Bronchial epithelial cell (primary cell): ENCODE measurements at places on chromosomes 2 and 18.

GRCh38 chr2:109346601-109347228, 217.7 kb downstream of the SH3RF3 start:
- no peak for DNase-seq

GRCh38 chr18:48313792-48314191, 95.4 kb downstream of the ZBTB7C start:
- no peak for DNase-seq

DNA sequence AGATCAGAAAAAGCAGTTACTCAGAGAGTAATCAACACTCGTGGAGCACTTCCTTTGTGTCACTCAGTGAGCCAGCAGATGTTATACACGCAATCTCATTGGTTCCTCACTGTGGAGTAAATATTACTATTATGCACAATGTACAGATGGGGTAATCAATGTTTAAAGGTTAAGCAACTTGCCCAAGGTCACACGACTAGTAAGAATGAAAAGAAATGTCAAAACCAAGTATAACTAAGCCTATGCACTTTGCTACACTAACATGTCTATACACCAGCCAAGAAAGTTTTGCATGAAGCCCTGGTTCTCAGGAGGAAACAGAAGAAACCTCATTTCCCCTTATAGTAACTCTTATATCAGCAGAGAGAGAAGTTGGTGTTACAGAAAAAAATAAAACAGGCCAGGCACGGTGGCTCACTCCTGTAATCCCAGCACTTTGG, 5.4 kb downstream of the METTL21A start:
- DNase-seq = no peak

DNA sequence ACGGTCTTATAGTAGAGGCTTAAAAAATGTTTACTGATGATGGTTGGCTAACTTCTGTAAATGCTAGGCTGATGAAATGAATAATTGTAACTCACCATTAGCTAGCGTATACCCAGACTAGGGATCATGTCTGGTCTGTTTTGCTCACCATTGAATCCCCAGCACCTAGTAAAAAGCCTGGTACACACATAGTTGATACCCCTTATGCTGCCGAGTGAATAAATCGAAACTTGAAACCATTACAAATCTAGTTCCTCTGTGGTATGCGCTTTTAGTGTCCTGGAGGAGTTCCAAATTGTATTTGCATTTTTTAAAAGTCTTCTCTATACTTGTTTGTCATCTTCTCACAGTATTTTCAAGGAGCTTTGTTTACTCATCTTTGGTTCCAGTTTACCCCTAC, 1.3 kb downstream of the TAF1B start:
- peak; percentile 51 for DNase-seq

DNA sequence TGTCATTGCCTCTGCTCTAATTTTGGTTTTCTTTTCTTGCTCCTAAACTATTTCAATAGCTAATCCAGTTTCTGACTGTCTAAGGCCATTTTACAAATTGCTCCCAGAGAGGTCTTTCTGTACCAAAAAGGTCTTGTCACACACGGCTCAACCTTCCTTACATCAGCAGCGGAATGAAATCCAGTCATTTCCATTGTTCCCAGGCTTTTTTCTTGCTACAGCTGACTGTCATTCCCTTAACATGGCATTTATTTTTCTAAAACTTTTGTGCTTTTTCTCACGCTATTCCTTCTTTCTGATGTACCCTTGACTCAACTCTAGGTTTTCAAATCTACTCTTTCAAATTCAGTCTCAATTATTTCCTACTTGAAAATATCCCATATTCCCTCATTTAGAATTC, 24.3 kb downstream of the FAM171B start:
- DNase-seq = no peak

GRCh38 chr18:70431203-70431624, 142.4 kb downstream of the SOCS6 start:
- DNase-seq = peak; percentile 77

DNA sequence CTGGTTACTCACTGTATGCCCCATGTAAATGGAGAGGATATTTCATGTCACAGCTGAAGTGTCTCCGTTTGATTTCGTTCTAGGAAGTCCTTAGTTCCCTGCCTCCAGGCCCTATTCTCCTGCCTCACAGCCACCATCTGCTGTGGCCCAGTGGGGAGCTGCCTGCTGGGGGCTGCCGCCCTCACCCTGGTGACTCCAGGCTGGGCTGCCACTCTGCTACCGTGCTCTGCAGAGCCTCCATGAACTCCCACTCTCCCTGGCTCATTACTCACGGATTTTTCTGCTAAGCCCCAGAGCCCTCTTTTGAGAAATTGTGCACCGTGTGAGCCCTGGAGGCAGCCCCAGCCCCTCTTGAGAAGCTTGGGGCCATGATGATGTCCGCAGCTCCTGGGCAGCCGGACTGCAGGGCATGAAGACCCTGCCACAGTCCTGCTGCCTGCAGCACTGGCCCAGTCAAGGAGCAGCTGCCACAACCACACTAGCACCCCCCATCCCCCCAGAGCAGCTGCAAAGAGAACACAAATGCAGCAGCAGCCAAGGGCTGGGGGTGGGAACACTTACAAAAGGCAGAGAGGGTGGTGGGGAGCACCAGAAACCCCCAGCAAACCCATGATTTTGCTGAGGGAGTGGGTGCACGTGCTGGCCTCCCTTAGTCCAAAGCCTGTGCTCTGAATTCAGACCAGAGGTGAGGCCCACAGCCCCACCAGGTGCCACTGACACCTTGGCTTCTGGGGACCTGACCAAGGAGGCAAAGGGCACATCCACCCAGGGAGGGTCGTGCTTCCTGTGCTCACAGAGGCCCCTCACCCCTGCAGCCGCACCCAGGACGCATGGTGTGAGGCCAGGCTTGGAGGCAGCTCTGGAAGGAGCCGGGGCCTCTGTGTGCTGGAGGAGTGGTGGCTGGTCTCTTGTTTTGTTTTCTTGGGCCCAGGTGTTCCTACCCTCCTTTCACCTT, 270.2 kb upstream of the RAB6C start:
- no peak for DNase-seq

DNA sequence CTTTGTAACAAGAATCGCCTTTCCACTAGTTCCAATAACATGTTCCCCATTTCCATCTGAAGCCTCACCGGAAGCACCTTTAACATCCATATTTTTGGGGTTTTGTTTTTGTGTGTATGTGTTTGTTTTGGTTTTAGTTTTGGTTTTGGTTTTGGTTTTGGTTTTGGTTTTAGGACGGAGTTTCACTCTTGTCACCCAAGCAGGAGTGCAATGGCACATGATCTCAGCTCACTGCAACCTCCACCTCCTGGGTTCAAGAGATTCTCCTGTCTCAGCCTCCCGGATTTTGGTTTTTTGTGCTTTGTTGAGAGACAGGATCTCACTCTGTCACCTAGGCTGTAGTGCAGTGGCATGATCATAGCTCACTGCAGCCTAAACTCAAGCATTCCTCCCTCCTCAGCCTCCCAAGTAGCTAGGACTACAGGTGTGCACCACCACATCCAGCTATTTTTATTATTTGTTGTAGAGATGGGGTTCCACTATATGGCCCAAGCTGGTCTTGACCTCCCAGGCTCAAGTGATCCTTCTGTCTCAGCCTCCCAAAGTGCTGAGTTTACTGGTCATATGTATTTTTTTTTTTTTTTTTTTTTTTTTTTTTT, 36.3 kb downstream of the TGOLN2 start:
- DNase-seq = no peak

GRCh38 chr2:145875016-145875415, 1355.1 kb upstream of the ZEB2 start:
- no peak for DNase-seq

DNA sequence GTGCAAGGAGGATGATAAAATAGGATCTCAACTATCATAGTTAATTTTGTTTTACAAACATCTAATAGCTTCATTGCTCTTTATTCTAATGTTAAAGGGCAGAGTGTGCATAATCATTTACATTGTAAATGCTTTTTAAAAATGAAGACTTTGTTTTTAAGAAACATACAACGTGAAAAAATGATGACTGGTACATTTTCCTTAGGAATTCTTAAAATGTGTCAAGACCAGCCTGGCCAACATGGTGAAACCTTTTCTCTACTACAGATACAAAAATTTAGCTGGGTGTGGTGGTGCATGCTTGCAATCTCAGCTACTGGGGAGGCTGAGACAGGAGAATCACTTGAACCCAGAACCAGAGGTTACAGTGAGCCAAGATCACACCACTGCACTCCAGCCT, 179.0 kb downstream of the PDE1A start:
- no peak for DNase-seq

GRCh38 chr2:8089596-8089995, 592.3 kb upstream of the ID2 start:
- peak; percentile 77 for DNase-seq

DNA sequence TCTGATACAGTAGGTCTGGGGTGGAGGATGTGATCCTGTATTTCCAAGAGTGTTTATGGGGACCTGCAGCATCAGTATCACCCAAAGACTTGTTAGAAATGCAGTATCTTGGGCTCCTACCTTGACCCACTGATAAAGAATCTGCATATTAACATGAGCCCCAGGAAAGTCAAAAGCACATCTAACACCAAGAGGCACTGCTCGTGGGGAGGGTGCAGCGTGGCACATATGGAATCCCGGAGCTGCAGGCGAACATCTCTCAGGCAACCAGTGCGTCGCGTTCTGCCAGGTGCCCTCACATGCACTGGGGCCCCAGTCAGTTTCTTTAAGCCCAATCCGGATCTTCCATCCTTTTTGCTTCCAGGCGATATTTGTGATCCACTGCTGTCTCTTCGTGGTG, 41.3 kb upstream of the ASB18 start:
- DNase-seq = no peak

- DNase-seq = no peak
Observed at GRCh38 chr2:138622613-138623012, 121.0 kb downstream of the SPOPL start.

DNA sequence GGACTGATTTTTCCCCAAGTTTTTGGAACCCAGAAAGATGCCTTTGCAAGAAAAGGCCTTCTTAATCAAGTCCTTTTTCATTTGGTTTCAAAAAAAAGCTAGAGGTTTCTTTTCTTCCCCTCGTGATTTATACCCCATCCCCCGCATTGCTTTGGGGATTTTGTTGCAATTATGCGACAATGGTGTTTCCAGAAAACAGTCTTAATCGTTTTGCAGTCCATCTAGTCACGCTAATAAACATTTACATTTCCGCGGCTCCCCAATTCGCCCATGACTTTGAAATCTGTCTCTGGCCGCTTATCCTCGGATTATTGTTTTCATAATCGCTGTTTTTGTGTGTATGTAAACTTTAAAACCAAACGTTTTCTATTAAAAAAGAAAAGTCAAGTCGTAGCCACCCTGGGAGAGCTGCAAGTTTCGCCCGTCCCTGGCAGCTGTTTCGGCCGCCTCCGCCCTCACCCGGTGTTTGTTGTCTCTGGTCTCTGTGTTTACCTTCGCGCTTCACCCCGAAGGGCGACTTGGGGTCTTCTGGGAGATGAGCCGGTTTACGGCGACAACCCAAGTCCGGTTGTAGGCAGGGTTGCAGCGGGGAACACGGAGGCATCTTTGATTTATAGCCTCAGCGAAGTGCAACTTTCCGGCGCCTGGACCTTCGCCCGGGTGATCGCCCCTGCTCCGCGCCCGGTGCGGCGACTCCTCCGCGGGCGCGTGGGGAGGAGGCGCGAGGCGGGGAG, 667 bp downstream of the SP9 start:
- DNase-seq = no peak

DNA sequence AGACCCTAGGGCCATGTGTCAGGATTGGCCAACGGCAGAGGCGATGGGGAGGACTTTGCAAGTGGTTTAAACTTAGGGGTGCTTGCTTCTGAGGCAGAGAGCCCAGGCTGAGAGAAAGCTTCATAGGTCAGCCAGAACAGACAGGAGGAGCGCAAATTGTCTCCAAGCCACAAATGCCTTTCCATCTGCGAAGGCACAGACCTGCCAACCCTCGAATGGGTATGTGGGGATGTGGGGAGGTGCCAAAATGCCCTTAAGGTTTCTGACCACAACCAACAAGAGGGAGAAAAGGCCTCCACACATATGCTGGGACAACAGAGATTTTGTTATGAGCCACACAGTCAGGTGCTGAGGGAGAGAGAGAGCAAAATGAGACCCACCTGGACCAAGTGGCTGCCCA, 283.6 kb downstream of the CYP26B1 start:
- no peak for DNase-seq

DNA sequence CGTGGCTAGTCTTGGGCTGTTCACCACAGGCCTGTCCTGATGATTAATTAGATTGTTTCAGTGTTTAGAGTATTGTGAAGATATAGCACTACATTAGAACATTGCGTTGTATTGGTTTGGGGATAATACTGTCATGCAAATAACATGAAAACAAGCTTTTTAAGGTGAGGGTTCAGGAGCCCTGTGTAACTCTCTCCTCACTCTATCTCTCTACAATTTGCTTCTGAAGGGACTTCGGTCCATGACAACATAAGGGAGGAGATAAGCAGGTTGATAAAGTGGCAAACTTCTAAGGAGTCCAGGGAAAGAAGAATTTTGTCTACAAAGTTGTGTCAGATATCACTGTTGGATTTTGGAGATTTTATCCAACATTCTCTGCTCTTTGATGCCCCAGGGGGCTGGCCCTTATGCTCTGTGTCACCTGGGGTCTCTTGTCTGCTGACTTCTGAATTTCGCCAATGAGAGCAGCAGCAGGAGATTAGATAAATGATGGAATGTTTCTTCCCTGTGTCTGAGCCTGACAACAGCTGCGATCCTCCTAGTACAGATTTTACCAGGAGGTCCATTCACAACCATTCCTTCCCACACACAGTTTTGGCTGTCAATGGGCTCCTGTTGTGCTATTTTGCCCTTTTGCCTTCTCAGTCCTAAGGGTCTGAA, 3.3 kb downstream of the TNP1 start:
- DNase-seq = no peak

DNA sequence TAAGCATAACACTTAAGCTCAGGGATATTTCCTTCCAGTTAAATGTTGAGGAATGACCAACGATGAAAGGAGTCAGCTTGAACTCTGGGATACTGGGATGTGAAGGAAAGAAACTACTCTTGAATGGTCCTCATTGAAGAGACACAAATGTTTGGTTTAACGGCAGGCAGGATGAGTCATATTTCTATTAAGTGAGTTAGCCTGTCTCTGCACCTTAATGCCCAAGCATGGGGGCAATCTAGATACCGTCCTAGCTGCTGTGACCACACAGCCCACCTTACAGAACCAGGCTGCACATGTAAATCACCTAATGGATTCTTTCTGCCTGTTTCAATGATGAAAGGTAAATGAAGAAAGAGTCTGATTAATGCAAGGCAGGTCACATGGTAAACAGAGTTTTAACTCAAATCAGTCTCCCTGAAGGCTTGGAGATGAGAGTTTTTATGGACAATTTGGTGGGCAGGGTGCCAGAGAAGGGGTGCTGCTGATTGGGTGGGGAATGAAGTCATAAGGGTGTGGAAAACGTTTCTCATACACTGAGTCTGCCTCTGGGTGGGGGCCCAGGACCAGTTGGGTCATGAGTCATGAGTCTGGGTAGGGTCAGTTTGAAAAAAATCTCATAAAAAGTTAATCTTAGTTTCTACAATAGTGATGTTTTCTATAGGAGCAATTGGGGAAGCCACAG, 144.6 kb upstream of the MMADHC start:
- DNase-seq = peak; percentile 87
